BJ (cell line): ENCODE measurements at places on chromosomes 5 and 9.

DNA sequence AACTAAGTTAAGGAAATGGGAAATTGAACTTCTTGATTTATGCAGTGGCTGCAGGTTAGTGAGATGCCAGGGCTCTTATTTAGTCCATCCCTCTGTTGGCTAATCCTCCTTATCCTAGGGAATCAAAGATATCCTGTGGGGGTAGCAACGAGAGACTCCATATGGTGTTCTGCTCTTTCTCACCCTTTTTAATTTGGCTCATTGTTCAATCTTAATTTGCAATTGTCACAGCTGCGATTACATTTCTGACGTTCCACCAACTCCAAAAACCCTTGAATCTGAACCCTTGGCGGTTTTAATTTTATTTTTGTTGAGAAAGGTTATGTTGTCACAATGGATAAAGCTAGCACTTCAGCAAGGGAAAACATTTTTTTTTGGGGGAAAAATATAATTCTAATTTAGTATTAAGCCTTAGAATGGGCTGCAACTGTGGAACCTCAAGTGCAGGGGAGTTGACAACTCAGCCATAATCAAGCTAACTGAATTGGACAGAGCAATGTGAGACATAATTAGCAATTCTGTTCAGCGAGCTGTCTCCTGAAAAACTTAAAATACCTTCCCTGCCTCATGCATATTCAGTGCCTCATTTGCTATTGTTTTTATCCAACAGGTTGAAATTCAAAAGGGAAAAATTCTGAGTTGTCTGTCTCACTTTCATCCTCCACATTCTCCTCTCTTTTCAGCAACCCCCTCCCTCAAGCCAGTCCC is 91.3 kb downstream of the MAT2B start:
- DNase-seq = no peak

GRCh38 chr5:139223481-139223880 is 25.3 kb upstream of the SIL1 start:
- no peak for DNase-seq

DNA sequence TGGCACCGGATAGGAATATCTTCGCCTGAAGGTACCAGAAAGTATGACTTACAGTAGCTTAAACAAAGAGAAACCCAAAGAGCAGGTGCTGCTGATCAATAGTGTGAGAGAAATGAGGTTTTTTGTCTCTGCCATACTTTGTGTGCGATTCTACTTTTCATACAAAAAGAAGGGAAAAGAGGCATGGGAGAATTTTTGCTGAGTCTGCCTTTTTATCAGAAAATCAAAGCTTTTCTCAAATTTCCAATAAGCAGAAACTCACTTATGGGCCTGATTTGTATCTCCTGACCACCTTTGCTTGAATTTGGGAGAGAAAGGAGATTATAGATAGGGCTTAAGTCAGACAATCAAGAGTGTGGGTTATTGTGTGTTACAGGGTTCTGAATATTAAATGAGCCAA is 65.5 kb upstream of the TAF11L2 start:
- DNase-seq = no peak

- no peak for DNase-seq
Observed at GRCh38 chr5:38319491-38319890, 61.1 kb downstream of the EGFLAM start.

DNA sequence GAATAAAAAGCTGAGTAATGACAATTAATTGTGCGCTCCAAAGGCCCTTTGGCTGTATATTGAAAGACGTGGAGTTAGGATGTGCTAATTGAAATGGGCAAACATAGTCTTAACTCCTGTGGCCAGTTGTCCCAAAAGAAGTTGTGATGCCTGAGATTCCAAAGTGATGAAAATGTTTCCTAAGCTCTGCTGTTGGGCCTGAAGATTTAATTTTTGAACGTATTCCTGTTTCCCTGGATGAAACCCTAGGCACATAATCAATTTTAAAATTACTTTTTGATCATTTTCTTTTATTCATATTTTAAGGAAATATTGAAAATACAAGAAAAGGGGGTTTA is 87.9 kb downstream of the PRDM6 start:
- DNase-seq = no peak

DNA sequence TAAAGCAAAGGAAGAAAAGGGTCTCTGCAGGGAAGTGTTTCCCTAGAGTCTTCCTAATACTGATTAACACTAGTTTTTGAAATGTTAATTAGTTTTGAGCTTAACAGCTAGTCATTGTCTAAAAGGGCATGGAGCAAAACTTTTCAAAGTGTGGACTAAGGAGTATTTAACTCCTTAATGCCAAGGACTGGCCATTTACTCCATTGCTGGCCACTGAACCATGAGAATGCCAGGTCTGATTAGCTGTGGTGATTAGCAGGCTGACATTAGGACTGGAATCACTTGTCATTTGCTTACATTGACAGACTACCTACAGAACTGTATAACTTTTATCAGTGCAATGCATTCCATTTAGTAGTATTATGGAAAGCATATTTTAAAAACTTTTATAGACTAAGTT is 987.0 kb downstream of the NR2F1-AS1 start:
- DNase-seq = no peak
